ENCODE measurements at places on chromosomes 13 and 19.

DNA sequence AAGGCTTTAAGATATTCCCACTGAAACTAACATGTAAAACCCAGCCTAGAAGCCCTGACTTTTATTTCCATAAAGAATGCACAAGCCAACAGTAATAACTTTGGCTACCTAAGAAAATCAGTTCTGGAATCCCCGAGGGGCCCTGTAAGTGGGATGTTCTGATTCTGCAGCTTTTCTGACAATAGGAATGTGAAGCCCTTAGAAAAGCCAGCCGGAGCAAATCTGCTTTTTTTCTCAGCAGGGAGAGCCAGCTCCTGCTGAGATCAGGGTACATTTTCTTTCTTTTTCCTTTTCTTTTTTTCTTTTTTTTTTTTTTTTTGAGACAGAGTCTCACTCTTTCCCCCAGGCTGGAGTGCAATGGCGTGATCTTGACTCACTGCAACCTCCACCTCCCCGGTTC lies 8.0 kb upstream of the GARRE1 start:
- DNase-seq, result no peak

DNA sequence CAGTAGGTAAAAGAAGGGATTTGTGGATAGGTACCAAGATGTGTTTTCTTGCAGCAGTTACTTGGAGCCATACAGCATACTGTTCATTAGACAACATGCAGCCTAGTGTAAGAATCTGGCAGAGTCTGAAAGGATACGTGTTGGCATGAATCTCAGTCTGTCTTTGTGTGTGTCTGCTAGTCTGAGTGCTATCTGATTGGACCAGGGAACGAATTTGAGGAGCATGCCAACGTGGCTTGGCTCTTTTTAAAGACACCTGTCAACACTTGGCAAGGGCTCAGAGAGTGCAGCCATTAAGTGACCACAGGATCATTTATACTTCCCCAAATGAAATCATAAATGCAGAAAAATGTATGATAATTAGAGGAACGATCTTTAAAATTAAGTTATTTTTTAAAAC lies 27.6 kb upstream of the ATXN8OS start:
- no peak for DNase-seq

GRCh38 chr19:16452325-16452724 lies 19.4 kb downstream of the EPS15L1 start:
- no peak for DNase-seq

GRCh38 chr13:99610702-99611289 lies 109.5 kb downstream of the TM9SF2 start:
- DNase-seq, result no peak

- no peak for DNase-seq
These were observed 113.7 kb upstream of the SGCG start for GRCh38 chr13:23067129-23067528.

- no peak for DNase-seq
These were observed 26.1 kb downstream of the ADGRE3 start for GRCh38 chr19:14648506-14648905.

GRCh38 chr19:4216846-4217245 lies 12.5 kb upstream of the EBI3 start:
- no peak for DNase-seq

DNA sequence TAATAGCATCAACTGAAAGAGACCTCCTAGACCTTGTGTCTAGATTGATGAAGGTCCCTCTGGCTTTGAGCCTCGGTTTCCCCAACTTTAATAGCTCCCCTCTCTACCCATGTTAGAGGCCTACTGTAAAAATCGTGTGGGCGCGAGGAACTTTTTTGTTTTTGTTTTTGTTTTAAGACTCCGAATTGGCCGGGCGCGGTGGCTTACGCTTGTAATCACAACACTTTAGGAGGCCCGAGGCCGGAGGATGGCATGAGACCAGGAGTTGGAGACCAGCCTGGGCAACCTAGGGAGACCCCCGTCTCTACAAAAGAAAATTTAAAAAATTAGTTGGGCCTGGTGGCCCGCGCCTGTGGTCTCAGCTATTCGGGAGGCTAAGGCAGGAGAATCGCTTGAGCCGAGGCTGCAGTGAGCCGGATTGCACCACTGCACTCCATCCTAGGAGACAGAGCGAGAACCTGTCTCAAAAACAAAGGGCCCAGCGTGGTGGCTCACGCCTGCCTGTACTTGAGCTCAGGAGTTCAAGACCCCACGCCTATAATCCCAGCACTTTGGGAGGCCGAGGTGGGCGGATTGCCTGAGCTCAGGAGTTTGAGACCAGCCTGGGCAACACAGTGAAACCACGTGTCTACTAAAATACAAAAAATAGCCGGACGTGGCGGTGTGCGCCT lies 858 bp upstream of the PPP6R1 start:
- DNase-seq, result no peak

DNA sequence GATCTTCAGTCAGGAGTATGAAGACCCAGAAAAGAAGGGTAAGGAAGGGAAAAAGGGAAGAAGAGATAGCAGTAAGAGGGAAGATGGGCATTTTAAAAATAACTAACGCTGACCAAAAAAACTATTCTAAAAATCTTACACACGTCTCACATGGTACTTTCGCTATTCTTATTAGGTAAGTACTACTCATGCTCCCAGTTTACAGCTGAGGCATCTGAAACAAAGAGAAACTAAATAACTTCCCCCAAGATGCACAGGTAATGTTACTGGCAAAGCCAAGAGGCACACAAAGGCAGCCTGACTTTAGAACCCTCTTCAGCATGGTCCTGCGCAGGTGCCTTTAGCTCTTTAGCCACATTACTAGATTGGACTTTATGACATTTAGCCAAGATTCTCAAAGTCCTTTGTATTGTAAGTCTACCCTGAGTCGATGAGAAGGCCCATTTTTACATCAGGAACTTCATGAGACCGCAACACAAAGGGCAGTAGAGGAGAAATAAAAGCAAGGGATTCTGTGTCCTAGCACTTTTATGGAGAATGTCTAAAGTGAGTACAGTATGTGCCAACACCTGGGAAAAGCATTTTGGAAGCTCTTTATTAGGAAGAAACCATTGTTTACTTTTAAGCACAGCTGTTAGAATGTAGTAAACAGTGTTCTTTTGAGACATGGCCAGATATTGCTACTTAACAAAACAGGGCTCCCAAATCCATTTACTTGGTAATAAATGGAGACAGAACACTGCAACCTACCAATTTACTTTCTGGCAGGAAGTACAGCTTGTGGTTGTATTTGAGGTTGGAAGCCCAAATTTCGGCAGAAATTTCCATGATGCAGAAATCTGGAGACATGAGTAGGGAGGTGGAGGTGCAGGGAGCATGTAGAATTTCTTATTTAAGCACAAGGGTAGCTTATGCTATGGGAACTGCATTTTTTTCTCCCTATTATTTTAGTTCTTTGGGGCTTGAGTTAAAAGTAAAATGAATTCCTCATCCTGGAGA lies 250.7 kb downstream of the KCTD12 start:
- DNase-seq, result no peak

DNA sequence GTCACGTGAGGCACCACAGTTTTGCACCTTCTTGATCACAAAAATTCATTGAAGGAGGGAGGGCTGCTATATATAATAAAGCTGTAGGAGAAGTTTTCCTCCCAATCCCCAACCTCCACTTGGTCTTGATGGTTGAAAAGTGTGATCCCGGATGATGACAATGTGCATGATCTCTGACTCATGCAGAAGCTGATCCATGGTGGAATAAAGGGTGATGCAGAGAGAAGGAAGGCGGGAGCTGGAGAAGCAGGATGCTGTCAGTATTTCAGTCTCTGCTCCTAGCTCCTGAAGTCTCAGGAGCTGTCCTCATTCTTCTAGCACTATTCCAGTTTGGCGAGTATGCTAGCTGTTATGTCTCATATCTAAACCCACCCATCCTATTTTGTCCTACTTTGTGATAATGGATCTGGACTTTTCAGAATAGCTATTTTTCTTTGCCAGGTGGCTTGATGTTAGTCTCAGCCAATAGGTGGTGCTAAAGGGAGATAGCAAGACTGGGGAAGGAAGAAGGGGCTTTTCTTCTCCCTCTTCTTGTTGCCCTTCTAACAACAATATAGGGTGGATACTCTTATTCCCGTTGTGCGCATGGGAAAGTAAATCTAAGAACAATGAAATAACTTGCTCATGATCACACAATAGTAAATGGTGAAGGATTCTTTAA lies 65.6 kb upstream of the HTR2A start:
- no peak for DNase-seq

- no peak for DNase-seq
These were observed 264.1 kb downstream of the NDFIP2 start for GRCh38 chr13:79745081-79745480.

DNA sequence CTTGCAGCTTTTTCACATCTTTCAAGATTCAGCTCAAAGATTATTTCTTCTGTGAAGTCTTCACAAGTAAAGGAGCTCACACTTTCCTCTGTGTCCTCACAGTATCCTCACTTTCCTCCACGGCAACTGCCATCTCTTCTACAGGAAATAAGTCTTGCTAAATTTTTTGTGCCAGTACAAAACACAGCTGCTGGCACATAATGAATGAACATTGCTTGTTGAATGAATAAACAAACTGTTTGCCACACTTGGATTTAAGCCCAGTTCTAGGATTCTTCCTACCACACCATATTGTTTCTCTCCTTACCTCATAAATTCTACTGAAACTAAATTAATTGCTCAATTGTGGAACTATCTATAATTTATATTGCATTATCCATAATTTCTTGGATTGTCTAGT lies 59.5 kb downstream of the RAP2A start:
- no peak for DNase-seq

DNA sequence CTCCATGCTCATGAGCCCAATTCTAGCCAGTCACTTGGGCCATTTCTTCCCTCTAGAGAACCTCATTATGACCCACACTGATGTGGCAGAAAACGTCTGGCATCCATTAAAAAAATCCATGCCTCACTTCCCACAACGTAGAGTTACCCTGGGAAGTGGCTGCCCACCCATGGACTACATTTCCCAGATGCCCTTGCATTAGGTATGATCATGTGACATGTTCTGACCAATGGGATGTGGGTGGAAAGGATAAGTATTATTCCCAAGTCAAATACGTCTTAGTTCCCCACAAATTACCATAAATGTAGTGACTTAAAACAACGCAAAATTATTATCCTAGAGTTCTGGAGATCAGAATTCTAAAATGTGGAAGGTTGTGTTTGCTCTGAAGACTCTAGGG lies 47.9 kb upstream of the ZNRF4 start:
- no peak for DNase-seq

DNA sequence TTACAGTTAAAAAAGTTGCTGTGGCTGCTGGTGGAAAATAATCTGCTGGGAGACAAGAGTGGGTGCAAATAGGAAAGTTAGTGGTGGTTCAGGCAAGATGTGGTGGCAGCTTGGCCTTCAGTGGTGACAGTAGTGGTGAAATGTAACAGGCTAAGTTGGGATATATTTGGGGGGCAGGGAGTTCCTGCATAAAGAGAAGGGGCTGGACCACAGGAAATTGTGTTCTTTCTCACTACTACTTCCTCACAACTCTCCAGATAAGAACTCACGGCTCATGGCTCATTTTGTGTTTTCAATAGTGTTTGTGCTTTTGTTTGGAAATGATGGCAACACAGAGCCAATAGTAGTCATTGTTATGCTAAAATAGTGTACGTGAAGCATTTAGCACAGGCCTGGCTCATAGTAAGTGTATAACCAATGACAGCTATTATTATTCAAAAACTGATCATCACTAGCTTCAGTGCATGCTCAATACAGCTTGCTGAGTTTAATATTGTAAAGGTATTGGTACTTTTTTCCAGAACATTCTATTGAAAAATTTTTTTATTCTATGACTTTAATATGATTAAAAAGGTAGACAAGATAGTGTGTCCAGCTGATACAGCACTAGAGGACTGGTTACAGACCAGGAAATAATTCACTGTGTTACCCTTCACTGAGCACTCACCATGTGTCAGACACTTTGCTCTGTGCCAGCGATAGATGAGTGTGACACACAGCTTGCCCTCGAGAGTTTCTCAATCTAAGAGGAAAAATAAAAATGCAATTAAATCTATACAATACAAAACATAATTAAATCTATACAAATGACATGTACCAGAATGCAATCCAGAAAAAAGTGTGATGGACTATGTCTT lies 209.8 kb downstream of the POU4F1 start:
- no peak for DNase-seq

DNA sequence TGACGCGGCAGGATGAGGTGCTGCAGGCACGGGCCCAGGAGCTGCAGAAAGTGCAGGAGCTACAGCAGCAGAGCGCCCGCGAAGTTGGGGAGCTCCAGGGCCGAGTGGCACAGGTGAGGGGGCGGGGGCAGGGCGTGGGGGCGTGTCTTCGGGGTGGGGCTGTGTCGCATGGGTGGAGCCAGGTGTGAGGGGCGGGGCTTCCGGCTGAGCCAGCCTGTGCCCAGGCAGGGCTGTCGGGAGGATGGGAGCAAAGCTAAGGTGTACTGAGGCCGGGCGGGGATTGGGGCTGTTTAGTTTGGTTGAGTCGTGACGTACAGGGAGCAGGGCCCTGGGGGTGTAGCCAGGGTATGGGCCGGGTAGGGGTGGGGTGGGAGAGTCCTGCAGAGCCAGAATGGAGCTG lies 62.3 kb downstream of the KCNC3 start:
- no peak for DNase-seq

DNA sequence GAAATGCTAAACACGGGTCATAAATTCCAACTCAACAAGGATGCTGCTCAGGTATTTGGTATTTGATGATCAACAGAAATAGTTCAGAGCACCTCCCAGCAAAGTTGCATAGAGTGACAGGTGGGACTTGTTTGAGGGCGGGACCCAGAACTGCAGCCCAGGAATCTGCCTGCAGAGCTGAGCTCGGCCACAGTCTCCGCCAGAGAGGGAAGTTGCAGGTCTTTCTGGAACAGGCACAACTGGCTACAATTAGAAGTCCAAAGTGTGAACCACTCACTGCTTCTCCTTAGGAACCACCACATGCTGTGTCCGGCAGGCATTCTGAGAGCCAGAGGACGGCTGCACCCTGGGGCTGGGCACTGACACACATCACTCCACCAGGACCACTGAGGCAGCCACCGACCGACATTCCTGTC lies 1.1 kb downstream of the SLC15A1 start:
- DNase-seq, result no peak

DNA sequence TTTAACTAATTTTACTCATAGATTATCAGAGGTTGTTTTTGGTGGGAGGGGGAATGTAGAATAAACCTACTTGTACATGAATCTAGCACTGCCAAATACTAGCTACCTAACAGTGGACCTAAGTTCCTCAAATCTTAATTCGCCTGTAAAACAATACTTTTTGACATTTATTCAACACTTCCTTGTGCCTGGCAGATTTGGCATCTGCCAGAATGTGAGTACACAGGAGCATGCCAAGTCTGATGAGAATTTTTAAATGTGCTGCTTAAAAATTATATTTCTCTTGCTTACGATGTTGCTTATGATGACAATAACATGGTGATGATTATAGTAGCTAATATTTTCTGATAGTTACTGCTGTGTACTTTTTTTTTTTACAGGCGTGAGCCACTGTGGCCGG lies 240.2 kb upstream of the STARD13 start:
- no peak for DNase-seq

DNA sequence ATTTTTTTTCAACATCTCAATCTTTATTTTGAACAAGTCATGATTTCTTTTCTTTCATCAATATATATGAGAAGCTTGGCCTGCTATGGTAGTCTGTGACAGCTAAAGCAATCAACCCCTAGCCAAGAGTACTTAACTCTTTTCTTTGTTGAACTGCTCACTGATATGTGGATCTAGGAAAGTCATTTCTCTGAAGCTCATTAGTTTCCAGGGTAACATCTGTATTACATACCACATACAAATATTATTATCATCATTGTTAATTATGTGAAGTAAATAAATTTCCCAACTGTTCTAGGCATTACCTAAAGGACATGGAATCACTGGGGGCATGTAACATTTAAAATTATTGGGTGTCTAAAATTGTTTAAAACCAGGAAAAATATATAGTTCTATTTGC lies 267.3 kb downstream of the DCT start:
- no peak for DNase-seq

GRCh38 chr13:50726164-50726563 lies 117.3 kb downstream of the DLEU7 start:
- no peak for DNase-seq

Measured in activated T-helper 1 cell treated with anti-CD3 and anti-CD28 coated beads, Interleukin-2, amount 50 U/mL, for 16 hours (primary cell).